ENCODE measurements at places on chromosomes 1 and 21.

DNA sequence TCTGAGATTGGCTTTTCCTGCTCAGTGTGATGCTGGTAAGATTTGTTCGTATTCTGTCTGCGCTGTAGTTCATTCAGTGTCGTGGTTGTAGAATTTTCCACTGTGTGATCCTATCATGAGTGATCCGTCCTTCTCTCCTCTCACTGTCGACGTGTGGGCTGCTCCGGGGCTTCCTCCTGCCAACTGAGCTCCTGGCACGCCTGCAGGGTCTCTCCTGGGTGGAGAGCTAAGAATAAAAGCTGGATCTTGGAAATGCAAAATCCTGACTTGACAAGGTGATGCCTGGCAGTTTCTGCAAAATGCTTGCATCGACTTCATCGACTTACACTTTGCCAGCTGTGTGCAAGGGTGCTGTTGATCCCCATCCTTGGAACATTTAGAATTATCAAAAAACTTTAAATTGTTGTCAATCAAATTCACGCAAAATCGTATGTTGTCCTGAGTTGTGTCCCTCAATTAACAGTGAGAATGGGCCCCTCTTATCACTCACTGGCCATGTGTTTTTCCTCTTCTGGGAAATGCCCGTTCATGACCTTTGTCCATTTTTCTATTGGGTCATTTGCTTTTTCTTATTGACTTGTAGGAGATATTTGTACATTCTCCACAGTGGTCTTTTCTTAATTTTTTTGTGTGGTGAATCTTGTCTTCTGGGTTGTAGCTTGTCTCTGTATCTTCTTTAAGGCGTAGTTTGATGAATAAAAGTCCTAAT lies 125.5 kb downstream of the CRYAA start:
- no peak for DNase-seq

DNA sequence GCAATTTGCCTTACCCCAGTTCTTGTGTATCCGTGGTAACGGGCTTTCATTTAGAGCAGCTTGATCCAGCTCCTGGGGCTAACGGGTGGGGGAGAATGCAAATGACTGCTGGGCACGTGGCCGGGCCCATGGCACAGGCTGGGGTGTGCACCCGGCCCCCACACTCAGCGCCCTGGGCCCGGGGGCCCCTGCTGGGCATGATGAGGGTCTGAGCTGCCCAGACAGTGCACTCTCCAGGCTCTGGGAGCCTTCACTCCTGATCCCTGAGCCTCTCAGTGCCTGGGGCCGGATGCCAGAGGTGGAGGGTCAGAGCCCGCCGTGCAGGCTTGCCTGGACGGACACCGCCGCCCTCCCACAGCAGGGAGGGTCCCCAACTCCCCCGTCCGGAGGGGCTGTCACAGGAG lies 20.1 kb upstream of the PEX10 start:
- no peak for DNase-seq

- DNase-seq: peak; percentile 15
These were observed 86.3 kb downstream of the MPZL1 start for GRCh38 chr1:167808104-167808503.

DNA sequence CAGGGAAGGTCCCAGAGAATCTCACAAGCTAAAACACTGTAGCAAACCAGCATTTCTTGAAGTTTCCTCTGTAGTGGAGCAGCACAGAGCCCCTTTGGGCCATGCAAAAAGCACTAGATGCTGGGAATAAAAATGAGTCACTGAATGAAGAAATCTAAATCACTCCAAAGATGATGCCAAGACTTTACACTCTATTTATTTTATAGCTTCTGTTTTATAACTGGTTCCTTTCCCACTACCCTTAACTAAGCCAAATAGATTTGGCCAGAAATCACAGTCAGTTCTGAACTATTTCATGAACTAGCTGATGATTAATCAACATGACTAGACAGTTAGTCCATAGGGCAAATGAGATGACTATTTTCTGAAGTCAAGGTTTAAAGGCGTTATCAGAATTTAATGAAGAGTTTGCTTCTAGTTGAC lies 89.5 kb downstream of the SCMH1 start:
- peak; percentile 27 for DNase-seq
